Activated T-helper 17 cell treated with anti-CD3 and anti-CD28 coated beads, Interleukin-2, amount 50 U/mL, for 72 hours (primary cell): ENCODE measurements at places on chromosomes 11 and 22. TPM values are rescaled to one million over a fixed set of nuclear protein-coding genes. Genes with fewer than 3 reads are reported as not detected.

The TTC28 gene
- total RNA-seq = 0.03 TPM

The POU2F3 gene
- total RNA-seq = 0.13 TPM

The SCGB2A2 gene
- not detected for total RNA-seq

The LRRN4CL gene
- total RNA-seq = 0.45 TPM

The MPPED2 gene
- not detected for total RNA-seq

The SCUBE2 gene
- not detected for total RNA-seq

The RIN1 gene
- 3.4 TPM for total RNA-seq

The CABP4 gene
- 2.2 TPM for total RNA-seq

The MS4A1 gene
- total RNA-seq = 0.32 TPM

The CCDC83 gene
- not detected for total RNA-seq

The SMIM38 gene
- total RNA-seq = 0.26 TPM

- peak; percentile 31 for ATAC-seq
Measured at GRCh38 chr22:22408731-22409696, 99.5 kb downstream of the ZNF280B start.

DNA sequence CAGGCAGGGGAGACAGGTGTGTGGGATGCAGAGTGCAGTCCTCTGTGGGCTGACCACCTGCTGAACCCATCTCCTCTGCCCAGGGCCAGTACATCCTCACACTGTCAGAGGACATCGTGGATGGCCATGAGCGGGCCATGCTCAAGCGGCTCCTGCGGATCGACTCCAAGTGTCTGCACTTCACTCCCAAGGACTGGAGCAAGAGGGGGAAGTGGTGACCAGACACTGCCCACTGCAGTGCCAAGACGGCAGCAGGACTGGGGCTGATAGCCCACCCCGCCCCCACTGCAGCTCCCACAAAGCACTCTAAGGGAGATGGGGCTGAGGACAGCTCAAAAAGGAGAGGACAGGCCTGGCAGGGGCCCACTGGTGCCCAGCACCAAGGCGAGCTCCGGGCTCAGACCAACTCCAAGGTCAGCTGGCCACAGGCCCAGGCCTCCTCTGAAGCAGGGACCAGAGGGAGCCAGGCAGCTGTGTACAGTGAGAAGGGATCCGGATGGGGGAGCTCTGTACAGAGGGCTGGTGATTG lies 1.6 kb downstream of the RNASEH2C start:
- ATAC-seq = no peak

DNA sequence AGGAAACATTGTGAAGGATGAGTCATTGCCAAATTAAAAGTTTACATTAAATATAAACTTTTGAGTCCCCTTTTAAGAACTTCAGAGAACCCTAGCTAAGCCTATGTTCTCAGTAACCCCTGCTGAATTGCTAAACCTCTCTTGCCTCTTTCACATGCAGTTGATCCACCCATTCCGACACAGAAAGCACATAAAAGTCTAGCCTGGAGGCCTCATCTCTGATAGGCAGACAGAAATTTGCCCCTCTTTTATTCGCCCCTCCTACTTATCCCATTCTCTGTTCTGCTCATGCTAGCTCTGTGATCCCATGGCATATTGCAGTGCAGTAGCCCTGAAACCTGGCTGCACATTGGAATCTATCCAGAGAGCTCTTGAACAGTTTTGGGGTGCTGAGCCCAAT lies 58.2 kb upstream of the PDE3B start:
- ATAC-seq = no peak

DNA sequence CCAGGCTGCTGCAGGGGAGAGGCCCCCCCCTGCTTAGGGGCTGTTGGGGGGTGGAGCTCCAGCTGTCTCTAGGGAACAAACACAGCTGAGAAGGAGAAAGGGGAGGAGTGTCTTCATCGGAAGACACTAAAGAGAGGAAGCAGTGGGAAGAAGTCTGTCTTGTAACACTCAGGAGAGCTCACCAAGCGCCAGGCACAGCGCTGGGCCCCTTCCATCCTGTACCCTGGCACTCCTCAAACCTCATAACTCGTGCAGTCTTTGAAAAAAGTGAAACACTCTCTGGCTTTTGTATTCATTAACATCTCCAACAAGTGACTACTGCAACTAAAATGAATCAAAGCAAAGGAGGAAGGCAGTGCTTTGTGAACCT lies 67.4 kb upstream of the PRDM11 start:
- no peak for ATAC-seq

- no peak for ATAC-seq
Measured at GRCh38 chr11:82872377-82873150, 27.7 kb downstream of the PRCP start.

DNA sequence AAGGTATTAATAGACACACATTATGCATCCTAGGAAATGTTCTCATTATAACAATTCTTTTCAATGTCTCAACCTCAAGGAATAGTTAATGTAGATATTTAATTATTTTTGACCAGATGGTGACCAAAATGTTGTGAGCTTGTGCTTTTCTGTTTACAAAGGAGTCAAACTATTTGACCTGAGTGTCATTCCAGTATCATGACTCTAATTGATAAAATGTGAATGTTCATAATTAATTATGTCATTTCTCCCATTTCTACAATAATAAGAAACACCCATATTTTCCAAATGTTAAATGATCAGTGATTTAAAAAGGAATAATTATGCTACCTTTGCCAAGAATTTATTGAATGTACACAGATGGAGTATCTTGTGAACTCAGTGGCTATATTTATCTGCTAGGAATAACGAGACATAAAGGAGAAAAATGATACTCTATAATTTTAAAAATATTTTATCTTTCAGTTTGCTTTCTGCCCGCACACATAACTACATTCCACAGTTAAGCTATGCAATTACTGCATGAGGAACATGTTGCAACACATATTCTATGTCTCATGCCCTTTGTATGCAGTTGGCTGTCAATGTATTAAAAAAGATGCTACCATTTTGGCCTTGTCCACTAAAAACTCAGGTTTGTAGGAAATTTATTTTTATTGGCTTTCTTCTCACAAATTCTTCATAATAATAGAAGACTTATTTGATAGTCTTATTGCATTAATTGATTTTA lies 376.7 kb upstream of the CCDC179 start:
- ATAC-seq = no peak

DNA sequence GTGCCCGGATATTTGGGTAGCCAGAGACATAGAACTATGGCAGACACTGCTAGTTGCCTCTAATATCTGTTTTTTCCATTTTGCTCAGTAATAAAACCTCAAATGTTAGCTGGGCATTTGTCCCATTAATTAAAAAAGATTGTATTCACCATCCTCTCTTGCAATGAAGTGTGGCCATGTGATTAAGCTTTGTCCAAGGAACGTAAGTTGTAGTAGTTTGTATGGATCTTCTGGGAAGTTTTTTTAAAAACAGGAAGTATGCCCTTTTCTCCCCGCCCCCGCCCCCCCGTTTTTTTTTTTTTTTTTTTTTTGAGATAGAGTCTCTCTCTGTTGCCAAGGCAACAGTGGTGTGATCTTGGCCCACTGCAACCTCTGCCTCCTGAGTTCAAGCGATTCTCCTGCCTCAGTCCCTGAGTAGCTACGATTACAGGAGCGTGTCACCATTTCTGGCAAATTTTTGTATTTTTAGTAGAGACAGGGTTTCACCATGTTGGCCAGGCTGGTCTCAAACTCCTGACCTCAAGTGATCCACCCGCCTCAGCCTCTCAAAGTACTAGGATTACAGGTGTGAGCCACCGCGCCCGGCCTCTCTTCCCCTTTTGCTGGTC lies 1.7 kb upstream of the TMEM135 start:
- ATAC-seq = no peak

DNA sequence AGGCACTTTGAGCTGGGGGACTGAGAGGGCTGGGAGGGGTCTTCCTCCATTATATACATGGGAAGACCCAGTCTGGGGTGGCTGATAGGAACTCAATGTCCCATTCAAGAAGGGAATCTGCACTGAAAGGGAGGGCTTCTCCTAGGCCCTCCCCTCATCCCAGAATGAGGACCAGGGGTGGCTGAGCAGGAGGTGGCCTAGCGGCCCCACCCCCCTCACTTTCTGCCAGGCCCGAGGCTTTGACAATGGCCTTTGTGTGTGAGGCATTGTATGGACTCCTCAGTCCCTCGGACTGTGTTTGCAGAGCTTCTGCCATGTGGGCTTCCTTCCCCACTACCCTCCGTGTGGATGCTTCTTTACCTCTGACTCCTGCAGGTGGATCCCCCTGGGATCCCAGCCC lies 65.7 kb downstream of the NECTIN1 start:
- no peak for ATAC-seq

DNA sequence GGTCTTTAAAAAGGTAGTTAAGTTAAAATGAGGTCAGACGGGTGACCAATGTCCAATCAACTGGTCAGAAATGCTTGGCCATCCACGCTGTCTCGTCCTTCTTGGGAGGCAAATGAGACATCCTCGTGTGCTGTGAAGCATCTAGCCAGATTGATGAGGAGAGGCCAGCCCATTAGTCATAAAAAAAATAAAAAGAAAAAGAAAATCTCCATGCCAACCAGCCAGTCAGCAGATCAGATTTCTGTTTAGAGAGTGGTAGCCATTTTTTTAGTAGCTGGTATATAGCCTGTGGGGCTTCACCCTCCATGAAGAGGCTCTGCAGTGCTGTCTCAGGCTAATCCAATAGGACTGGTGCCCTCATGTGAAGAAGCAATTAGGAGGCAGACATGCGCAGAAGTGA lies 343.1 kb upstream of the SYN3 start:
- ATAC-seq = no peak

DNA sequence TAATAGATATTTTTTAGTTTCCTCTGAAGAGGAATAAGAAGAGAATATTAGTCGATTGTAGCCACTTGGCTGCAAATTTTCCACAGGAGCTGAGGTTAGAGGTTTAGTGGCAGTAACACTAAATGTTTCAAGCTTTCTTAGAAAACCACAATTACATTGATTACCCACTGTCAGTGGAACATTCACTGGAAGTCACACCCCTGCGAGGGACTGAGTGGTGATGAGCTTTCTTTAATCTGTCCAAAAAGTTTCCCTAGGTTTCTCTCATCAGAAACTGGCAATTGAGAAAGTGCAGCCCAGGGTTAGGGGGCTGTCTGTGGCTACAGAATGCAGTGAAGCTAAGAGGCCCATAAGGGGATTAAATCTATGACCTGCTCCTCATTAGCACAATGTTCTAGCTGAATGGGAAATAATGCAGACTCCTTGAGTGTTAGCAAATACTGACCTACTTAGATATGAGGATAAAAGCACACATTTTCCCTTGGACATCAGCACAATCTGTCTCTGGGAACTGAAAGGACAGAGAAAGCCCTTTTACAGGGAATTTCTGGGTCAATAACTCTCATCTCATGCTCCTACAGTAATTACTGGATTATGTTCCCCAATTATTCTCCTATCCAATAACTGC lies 189.5 kb downstream of the FAM76B start:
- ATAC-seq = peak; percentile 52

DNA sequence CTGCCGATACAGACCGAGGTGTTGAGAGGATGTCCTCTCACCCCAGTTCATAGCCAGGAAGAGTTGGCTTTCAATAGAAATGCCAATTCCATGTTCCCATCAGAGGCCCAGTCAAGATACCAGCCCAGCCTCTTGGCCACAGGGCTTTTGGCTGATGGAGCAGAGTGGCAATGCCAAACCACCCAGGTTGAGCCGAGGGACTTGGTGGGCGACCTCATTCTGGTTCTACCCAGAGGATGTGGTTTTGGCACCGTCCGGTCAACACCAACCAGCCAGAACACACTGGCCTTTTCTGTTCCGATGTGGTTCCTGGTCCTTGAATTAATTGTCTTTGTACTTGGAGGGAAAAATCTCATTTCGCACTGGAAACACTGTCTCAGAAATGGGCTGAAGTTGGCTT lies 60.5 kb downstream of the COMMD9 start:
- no peak for ATAC-seq

DNA sequence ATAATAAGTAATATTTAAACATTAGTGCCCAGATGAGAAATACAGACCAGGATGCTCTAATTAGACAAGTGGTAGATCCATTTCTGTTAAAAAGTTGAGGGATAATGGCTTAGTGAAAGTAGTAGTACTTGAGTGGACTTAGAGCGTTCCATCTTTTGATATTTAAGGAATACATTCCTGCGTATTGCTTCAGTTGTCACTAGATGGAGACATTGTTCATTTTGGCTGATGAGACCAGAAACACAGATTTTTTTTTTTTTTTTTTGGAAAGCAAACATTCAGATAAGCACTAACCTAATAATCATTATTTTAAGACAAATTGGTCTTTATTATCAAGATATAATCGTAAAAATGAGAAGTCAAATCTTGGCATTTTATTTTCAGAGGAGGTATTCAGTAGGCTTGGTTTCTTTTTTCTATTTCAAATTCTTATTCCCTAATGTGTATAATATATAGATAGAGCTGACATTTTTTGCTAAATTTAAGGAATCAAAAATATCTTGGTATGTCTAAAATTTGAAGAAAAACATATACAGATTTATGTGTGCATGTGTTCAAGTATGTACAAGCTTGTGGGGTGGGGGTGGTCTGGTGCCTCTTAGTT lies 92.9 kb downstream of the DYNC2H1 start:
- no peak for ATAC-seq

GRCh38 chr22:50695421-50696250 lies 23.0 kb downstream of the SHANK3 start:
- no peak for ATAC-seq

DNA sequence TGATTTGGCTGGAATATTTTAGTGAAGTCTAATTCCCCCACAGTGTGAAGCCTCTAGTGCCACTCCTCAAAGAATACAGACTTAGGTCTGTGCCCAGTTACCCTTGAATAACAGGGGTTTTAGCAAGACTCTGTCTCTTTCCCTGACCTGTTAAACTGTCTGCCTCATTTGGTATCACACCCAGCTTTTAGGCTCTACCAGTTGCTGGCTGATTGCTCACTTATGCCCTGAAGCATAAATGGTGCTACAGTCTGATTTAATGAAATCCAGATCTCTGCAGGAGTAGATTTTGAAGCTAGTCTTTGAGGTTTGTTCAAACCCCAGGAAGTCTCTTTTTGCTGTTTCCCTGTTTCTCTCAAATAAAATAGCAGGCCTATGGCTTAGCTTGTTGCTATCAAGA lies 45.2 kb upstream of the LIPT2 start:
- no peak for ATAC-seq

- no peak for ATAC-seq
Measured at GRCh38 chr11:35852056-35852455, 91.8 kb upstream of the LDLRAD3 start.

DNA sequence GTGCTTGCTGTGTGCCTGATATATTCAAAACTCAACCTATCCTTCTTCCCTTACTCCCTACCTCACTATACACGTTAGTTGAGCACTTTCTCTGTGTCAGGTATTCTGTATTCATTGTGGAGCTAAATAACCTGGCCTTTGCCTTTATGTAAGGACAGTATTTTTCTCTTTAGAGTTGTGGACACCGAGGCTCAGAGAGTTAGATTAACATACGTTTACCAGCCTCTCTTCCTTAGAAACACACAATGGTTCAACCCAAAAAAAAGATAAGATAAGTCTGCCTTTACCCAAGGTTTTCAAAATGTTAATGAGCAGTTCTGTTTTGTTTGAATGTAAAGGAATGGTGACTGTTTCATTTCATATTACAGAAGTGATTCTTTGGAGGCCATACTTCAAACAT lies 45.0 kb downstream of the CBL start:
- no peak for ATAC-seq

GRCh38 chr11:132445859-132446291 lies 1075.5 kb downstream of the NTM start:
- ATAC-seq = no peak
